ENCODE measurements at places on chromosomes 6 and 20. TPM values are rescaled to one million over a fixed set of nuclear protein-coding genes. Genes with fewer than 3 reads are reported as not detected.

SLC17A1 gene
- total RNA-seq: 0.18 TPM

NKX2-2 gene
- not detected for total RNA-seq

LSM14B gene
- total RNA-seq: 36.3 TPM

- no peak for DNase-seq
These were observed 20.5 kb downstream of the COL9A1 start for GRCh38 chr6:70282312-70282918.

DNA sequence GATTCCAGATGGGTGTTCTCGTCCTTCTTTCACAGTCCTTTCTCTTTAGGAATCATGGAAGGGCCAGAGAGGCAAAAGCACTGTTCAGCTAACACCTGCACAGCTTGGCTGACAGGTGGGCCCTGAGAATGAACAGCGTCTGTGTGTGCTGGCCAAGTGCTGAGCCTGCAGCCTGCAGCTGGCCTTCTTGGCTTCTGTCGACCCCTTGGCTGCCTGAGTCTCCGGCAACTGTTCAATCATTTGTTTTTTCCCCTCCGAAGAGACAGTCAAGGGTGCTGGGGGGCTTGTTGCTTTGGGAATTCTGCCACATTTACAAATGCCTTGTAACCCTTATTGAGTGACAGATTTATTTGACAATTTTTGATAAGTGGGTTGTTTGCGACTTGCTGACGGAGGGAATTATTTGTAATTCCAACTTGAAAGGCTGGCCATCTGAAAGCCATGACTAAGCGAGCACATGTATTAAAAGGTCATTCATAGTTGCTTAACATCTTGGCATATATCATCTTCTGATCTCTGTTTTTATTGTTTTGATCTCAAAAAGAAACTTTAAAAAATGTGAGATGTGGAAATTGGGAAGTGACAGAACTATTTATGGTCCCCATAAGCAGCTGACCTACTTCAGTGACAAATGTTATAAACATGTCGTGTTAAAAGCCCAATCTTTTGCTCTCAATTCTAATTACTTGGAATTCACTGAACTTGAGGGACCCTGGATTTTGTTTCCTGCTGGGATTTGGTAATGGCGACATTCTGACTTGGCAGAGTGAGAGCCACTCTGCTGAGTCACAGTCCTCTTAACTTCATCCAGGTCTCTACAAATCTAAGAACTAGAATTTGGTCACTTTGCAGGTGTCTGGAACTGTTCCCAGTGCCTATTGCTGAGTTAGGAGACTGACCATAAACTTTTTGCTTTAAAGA lies 41.9 kb upstream of the FERMT1 start:
- peak; percentile 80 for DNase-seq

DNA sequence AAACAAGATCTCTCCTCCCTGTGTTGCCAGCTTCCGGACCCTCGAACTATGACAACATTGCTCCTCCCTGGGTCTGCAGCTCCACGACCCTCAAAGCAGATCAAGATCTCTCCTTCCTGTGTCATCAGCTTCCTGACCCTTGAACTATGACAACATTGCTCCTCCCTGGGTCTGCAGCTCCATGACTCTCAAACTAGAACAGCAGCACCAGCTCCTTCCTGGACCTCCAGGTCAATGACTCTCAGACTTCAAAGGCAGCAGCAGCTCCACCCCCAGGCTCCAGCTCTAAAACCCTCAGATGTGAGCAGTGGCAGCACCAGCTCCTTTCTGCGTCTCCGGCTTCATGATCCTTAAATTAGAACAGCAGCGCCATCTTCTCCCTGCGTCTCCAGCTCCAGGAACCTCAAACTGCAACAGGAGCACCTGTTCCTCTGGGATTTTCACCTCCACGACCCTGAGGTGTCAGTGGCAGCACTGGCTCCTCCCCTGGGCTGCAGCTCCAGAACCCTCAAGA lies 341.0 kb upstream of the SULF2 start:
- no peak for DNase-seq

DNA sequence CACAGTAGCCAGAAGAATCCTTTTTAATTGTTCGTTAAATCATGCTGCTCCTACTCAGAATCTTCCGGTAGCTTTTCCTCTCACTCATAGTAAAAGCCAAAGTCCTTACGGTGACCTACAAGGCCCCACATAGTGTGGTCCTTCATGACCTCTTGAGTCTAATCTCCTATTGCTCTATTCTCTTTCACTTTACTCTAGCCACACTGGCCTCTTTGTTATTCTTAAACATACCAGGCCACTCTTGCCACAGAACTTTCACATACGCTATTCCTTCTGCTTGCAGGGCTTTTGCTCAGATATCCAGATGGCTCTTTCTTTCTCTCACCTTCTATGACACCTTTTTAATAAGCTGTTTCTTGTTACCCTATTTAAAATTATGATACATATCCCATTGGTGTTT lies 25.7 kb downstream of the ZNF391 start:
- no peak for DNase-seq

- peak; percentile 58 for DNase-seq
These were observed 690 bp downstream of the GDAP1L1 start for GRCh38 chr20:44247586-44248409.

GRCh38 chr20:52975029-52975732 lies 3.0 kb downstream of the TSHZ2 start:
- peak; percentile 72 for DNase-seq

GRCh38 chr20:25018841-25019240 lies 26.3 kb upstream of the APMAP start:
- no peak for DNase-seq

GRCh38 chr20:58839474-58839874 lies 11.2 kb downstream of the GNAS-AS1 start:
- peak; percentile 44 for DNase-seq

DNA sequence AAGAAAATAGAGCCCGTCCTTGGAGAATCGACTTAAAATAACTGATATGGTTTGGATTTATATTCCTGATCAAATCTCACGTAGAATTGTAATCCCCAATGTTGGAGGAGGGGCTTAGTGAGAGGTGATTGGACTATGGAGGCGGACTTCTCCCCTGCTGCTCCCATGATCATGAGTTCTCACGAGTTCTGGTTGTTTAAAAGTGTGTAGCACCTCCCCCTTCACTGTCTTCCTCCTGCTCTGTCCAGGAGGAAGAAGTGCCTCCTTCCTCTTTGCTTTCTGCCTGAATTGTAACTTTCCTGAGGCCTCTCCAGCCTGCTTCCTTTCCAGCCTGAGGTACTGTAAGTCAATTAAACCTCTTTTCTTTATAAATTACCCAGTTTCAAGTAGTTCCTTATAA lies 529.2 kb downstream of the HAO1 start:
- no peak for DNase-seq

DNA sequence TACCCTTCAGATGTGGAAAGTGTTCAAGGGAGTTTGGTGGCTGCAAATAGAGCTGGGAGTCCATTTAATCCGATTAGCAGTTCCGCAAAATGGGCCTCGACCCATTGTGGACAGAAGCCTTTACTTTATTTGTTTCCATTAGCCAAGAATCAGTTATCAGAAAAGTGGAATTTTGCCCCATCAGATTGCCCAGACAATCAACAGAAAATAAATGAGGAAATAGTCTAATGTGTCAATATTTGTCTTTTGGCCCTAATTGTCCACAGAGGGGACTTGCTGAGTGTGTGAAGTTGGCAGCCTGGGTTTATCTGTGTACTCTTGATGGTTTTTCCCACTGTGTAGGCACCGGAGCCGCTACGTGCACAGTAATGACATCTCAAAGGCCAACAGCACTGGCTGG lies 134.3 kb downstream of the LINC00237 start:
- no peak for DNase-seq

DNA sequence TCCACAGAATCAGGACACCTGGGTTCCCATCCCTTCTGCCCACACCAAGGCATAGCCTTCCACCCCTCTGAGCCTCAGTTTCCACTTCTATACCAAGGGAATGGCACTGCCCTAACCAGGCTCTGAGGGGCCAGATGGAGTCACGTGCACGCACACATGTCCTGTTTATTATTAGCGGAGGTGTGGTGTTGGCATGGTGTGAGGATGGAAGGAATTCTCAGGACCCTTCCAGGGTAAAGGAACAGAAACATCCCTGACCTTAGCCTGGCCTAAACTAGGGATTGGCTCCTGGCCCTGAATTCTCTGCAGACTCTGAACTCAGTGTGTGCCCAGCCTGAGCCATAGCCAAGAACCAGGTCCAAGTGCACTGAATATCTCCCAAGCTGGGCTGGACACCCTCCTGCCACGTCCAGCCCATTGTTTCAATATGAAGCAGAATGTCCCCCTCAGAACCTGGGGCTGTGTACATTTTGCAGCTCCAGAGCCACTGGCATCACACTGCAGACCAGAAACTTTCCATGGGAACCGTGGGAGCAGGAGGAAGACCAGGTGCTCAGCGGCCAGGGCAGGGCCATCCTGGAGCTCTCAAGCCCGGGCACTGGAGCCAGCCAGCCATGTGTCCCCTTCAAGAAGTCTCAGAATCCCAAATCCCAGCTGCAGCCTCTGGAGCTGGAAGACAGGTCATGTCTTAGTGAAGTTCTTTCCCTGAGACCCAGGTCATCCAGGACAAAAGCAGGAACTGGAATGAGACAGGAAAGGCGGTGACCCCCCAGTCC lies 208.4 kb downstream of the ANKRD60 start:
- DNase-seq: peak; percentile 4

GRCh38 chr6:15974817-15975216 lies 154.1 kb upstream of the MYLIP start:
- no peak for DNase-seq

GRCh38 chr20:49028684-49029083 lies 17.4 kb upstream of the CSE1L start:
- no peak for DNase-seq
